ENCODE measurements at places on chromosomes 7 and 10.

- no peak overlapping the region for H3K4me3 ChIP-seq
- H3K36me3 ChIP-seq: no peaks in the 10 kb centered on the region
- peaks cover 16% of the 10 kb centered on the region for H3K4me1 ChIP-seq
- H3K27me3 ChIP-seq: no peaks in the 10 kb centered on the region
- peak overlapping the region; percentile 23 for H3K27ac ChIP-seq
- ATAC-seq: no peak
Measured at GRCh38 chr10:132480356-132480755, 57.2 kb upstream of the INPP5A start.

- H3K4me3 ChIP-seq: no peak overlapping the region
- no peak for ATAC-seq
- no peaks in the 10 kb centered on the region for H3K4me1 ChIP-seq
- H3K27ac ChIP-seq: no peak overlapping the region
- no peaks in the 10 kb centered on the region for H3K27me3 ChIP-seq
Measured at GRCh38 chr7:138607216-138608126, 93.7 kb downstream of the SVOPL start.

DNA sequence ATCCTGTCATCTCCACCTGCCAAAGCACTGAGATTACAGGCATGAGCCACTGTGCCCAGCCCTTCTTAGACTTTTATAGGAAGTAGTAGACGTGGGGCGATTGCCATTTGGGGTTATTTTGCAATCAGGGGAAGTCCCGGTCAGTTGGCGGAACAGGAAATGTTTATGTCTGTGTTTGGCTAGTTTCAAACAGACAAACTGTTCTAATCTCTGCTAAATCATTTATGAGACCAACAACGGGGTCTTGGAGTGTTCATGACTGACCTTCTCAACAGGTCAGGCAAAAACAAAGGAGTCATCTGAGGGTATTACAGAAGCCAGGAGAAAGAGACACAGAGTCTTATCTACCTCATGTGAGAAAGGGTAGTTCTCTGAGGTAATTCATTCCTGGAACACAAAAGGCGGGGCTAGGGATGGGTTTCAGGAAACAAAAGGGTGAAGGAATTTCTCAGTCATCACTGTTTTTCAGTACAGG is 6.6 kb upstream of the TPK1 start:
- H3K27ac ChIP-seq: peak overlapping the region; percentile 13
- no peak overlapping the region for H3K4me3 ChIP-seq
- no peaks in the 10 kb centered on the region for H3K4me1 ChIP-seq
- peaks cover 8% of the 10 kb centered on the region for H3K27me3 ChIP-seq

GRCh38 chr10:113137941-113138685 is 188.1 kb downstream of the TCF7L2 start:
- no peaks in the 10 kb centered on the region for H3K27me3 ChIP-seq
- H3K4me1 ChIP-seq: peaks cover 2% of the 10 kb centered on the region
- peaks cover 23% of the 10 kb centered on the region for H3K36me3 ChIP-seq
- H3K4me3 ChIP-seq: no peak overlapping the region
- H3K27ac ChIP-seq: no peak overlapping the region

DNA sequence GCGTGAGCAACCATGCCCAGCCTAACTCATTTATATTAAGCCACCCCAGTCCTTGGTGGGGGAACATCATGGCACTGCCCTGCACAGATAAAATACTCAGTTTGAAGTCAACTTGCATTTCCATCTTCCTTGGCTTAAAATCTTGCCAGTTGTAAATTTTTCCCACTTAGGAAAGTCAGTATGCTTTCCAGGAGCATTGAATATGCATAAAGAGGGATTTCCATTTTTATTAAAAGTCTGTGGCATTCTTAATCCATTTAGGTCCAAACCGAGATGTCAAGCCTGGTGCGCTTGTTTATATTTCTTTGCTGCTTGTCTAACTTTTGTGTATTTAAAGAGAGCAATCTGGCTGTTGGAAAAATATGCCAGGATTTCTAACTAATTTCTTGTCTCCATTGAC is 26.1 kb downstream of the MAP3K8 start:
- H3K4me1 ChIP-seq: peaks cover 70% of the 10 kb centered on the region
- no peak overlapping the region for H3K4me3 ChIP-seq
- H3K27me3 ChIP-seq: no peaks in the 10 kb centered on the region

DNA sequence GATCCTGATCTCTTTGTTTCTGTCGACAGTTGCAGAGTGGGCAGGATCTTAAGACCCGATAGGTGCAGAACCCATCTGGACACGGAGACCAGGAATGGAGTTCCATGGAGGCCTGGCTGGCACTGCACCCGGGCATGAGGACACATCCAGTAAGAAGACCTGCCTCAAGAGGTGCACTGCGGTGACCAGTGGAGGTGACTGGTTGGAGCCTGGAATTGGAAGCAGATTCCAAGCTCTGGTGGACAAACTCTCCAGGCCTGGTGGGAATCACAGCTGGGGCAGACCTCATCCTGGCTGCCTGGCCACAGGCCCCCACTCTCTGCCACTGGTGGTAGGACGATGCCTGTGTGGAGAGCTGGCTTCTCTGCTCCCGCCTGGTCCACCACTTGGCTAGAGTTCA is 31.0 kb downstream of the ZNF775 start:
- H3K27ac ChIP-seq: peak overlapping the region; percentile 51
- H3K36me3 ChIP-seq: no peaks in the 10 kb centered on the region
- no peaks in the 10 kb centered on the region for H3K27me3 ChIP-seq
- H3K4me3 ChIP-seq: no peak overlapping the region
- H3K4me1 ChIP-seq: no peaks in the 10 kb centered on the region

DNA sequence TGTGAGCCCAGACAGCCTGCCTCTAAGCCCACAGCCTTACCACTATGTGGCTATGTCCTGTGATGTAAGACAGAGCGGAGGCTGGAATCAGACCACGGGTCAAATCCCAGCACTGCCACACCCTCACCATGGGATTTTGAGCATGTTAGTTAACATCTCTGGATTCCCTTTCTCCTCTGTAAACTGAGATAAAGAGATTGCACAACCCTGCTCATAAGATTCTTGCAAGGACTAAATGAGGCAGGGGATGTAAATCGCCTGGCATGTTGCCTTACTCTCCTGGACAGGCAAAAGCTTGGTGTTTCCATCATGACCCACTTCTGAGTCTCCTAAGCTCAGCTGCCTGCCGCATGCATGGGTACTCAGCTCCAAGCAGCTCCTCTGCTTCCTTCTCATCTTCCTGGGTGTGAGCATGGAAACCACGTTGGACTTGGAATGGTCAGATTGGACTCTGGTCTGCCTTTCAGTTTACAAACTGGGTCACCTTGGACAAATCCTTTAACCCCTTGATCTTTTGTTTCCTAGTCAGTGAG is 41.3 kb upstream of the MTURN start:
- no peak overlapping the region for H3K27ac ChIP-seq
- H3K4me3 ChIP-seq: no peak overlapping the region
- ATAC-seq: peak; percentile 91
- H3K27me3 ChIP-seq: no peaks in the 10 kb centered on the region
- no peaks in the 10 kb centered on the region for H3K4me1 ChIP-seq
- no peaks in the 10 kb centered on the region for H3K36me3 ChIP-seq
